Vagina (tissue), 2 donors: ENCODE measurements at places on chromosomes 12 and 14.

DNA sequence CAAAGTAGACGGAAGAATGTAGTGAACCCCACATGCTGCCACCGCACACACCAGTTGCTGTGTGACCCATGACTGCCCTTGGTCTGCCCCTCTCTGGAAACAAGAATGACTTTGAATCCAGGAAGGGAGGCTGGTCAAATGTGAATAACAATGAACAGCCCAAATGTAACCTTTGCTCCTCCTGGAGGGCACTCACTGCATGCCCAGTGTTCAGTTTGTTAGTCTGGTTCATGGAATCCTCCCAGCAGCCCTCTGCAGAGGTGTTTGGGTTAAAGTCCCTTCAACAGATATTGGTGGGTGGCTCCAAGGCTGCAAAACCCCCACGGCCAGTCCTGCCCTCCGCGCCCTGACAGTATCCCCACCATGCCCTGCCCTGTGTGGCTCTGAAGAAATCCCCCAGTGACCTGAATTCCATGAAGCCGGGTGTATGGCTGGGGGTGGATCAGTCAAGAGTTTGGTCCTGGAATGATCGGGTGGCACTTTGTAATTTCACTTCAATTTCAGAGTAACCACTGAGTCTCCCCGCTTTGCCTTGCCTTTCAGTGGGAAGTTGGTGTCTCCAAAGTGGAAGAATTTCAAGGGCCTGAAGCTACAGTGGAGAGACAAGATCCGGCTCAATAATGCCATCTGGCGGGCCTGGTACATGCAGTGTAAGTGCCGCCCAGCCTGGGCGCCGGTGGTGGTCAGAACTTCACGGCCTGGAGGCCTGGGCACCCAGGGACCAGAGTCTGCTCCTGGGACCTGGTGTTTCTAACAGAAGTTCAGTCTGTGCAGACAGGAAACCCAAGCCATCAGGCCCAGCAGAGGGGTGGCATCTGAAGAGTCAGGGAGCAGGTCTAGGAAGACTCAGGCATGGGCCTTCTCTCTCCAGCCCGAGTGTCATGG, 47.1 kb downstream of the IL31 start:
- no peak for DNase-seq

- DNase-seq, result no peak
Observed at GRCh38 chr12:46517579-46517962, 145.0 kb upstream of the SLC38A2 start.

DNA sequence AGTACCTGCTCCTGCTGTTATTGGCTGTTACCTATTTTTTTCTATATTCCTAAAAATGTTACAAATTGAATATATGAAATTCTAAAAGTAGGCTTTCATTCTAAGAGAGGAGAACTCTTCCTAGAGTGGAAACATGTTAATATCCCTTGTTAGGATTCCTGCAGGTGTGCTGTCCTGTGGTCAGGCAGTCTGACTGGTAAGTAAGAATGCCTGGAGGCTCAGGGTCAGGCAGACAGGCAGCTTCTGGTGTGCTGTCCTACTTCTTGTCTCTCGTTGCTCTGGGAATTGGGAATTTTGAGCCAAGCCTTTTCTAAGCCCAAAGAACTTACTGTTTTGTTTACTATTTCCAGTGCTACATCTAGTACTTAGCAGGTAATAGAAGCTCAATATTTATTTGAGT, 10.3 kb downstream of the PPHLN1 start:
- DNase-seq, result no peak

DNA sequence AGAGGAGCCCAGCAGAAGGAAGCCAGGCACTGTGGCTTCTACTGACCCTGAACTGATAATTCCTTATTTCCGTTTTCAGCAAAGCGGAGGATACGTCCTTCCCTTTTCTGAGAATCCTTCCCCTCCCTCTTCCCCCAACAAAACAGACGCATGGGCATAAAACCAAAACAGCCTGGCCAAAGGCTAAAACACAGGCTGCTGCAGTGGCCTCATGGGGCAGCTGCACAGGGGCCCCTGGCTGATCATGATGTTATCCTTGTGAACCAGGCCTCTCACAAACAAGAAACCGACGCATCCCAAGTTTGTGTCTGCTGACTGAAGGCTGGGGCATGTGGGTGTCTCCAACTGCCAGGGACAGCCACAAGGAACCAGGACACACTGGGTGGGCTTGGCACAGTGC, 23.4 kb upstream of the STON2 start:
- DNase-seq, result no peak

GRCh38 chr14:29926701-29927375, 809 bp downstream of the PRKD1 start:
- no peak for DNase-seq

GRCh38 chr12:4424422-4424821, 21.2 kb downstream of the FGF6 start:
- DNase-seq, result no peak
